ENCODE measurements at places on chromosomes 12 and 14.

DNA sequence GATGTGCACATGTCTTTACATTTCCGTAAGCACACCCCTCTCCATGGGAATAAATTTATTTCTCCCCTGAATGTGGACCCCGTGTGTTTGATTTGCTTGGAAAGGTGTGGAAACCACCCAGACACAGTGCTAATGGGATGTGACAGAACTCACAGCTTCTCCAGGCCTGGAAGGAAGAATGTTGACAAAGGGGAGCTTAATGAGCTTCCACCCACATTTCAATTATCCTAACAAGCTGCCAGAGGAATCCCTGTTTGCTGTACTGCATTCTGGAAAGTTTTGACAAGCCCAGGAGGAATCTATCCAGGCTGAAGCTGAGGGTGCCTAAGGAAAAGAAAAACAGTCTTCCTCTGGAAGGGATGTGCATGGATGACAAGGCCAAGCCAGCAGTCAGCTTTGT, 51.2 kb upstream of the CCDC60 start:
- DNase-seq = no peak

- no peak for DNase-seq
These were observed 96.2 kb downstream of the ITPR2 start for GRCh38 chr12:26736563-26737486.

DNA sequence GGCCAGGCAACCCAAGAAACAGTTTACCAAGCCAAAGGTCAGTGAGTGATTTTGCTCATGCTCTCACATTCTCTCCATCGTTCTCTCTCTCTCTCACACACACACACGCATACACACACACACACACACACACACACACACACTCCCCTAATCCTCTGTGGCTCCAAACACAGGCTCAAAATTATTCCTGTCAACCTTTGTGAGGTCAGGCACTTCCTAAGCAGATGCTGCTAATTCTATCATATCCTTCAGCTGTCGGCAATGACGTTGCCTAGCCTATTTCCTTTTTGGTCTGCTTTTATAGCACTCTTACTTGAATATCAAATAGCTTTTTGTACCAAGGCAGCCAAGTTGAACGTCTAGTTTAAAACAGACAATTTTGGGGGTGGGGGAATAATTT, 98.9 kb upstream of the EGLN3 start:
- DNase-seq = no peak

DNA sequence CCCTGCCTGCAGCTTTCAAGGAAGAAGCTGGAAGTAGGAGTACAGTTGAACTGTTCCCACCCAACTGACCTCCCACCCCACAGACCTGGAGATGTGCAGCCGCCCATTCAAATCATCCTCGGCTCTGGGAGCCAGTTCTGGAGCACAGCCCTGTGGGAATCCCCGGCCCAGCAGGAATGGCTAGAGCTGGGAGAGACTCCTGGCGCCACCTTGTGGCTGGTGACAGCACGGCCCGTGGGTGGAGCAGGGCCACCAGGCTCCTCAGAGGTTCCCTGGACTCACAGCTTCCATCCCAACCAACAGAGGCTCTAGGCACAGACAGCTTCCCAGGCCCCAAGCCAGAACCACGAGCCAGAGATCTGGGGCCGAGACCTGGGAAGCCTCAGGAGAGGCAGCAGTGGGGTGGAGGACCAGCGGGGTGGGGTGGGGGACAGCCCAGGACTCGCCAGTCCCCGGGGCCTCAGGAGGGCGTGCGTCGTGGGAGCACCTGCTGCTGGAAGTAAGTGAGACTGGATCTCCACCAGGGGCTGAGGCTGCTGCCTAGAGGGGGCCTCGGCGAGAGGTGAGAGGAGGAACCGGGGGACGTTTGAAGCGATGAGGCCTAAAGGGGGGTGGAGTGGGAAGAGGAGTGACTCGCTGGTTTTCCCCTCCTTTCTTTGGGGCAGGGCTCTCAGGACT, 43.4 kb downstream of the RNF34 start:
- peak; percentile 91 for DNase-seq

- no peak for DNase-seq
These were observed 327.9 kb downstream of the C12orf75 start for GRCh38 chr12:105658389-105658788.

DNA sequence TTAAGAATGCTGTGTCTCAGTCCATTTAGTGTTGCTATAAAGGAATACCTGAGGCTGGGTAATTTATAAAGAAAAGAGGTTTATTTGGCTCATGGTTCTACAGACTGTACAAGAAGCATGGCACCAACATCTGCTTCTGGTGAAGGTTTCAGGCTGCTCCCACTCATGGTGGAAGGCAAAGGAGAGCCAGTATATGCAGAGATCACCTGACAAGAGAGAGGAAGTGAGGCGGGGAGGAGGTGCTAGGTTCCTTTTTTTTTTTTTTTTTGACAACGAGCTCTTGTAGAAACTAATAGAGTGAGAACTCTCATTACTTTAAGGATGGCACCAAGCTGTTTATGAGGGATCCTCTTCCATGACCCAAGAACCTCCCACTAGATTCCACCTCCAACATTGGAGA, 121.6 kb downstream of the NUBPL start:
- no peak for DNase-seq

DNA sequence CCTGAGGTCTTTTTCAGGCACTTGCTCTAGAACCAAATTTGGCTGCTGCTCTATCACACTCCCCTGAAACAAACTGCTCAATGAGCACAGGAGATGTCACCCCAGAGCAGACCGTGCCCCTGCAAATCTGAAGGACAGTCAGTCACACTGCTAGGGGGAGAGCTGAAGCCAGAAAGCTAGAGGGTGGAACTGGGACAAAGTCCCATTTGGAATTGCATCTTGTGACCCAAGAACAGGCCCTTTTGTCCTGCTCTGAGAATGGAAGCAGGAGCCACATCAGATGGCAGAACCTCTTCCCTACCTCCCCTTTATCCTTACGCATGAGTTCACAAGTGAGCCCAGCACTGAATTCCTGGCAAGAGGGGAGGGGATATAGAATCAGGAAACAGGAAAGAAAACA, 64.7 kb downstream of the MAP3K9 start:
- no peak for DNase-seq

- no peak for DNase-seq
These were observed 254.4 kb upstream of the SFSWAP start for GRCh38 chr12:131456301-131457027.

GRCh38 chr14:33847066-33847465, 103.8 kb downstream of the EGLN3 start:
- DNase-seq = no peak

DNA sequence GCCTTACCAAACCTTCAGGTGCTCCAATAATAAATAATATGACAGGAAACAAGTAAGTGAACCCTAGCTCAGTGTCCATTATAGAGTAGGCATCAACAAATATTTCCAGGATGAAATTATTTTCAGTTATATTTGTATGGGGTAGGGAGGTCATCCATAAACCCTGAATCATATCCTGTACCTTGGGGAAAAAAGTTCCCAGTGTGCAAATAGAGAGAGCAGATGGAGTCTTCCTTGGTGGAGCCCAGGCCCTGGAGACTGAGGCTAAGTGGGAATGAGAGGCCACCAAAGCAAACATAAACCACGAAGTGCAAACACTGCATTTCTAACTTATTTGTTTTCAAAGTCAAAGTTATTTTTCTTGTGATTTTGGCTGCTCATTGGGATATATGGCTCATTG, 8.5 kb upstream of the ERP27 start:
- DNase-seq = no peak

DNA sequence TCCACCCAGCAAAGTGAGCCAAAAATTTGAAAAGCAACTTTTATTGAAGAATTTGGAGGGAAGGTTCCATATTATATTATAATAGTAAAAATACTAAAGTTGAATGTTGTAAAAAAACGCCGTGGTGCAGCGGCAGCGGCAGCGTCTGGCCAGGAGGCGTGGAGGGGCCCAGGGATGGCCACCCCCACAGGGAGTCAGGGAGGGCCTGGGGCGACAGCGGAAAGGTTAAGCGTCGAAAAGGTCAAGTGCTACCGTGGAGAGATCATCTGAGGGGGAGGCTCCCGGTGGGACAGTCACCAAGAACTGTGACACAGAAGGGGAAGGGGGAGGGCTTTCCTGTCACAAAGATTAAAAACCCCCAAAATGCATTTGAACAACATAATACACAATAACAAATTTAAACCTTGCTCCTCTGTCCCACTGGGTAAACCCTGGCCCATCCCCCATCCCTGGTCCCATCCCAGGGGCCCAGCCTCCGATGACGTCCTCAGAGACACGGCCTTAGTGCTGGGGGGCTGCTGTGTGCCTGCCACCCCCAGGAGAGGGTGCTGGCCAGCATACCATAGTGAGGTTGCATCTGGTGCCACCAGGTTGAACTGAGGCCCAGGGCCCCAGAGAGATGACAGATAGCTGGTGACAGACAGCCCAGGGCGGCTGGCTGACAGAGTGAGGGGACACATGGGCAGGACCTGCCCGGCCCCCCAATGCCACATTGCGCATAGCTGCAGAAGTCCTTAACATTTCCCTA, 16.6 kb downstream of the SIVA1 start:
- DNase-seq = no peak

GRCh38 chr12:124538194-124539082, 29.0 kb downstream of the NCOR2 start:
- no peak for DNase-seq

DNA sequence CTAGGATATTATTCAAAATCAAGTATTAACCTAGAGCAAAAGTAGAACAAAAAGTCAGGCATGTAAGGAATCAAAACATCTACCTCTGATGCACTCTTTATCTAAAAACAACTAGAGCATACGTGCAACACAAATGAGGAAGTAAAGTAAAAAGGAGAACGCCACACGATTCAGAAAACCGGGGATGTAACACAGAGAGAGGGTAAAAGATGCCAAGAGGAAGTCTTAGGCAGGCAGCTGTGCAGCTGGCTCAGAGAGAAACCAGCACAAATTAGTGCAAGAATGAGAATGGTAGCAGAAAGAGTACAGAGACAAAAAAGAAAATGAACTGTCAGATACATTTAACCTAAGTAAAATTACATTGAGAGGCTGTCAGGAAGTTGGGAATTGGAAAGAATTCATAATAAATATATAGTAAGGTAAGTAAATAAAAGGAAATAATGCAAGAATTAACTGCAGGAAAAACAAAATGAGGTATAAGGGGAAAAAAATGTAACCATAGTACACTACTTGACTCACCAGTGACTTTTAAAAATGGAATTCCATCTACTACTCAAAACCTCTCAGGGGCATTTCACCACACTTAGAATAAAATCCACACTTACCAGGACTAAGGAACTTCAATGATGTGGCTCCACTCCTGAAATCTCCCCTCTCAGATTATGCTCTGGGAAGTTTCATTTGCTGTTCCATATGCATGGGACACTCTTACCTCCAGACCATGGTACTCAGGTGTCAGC, 17.1 kb downstream of the BCAT1 start:
- peak; percentile 54 for DNase-seq

DNA sequence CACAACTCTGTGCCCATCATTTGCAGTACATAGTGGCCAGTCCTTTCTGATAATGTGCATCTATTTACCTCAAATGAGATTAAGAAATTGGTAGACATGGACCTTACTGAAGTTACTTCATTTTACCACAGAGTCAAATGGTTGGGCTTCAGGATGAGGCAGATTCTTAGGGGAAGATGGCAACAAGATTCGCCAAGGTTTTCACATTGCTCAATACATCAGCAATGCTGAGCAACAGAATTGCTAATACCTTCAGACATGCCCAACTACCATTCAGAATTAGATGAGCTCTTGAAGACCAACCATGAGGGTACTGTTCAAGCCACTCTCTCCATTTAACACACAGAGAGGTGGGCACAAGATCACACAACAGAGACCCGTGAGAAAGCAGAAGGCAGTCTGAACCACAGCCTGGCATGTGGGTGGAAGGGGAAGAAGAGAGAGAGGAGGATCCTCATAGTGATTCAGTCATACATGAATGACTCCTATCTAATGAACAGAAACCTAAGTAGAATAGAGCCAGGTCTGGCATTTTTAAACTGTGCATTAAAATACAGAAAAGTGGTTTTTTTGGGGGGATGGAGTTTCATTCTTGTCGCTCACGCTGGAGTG, 28.5 kb downstream of the CPM start:
- DNase-seq = no peak

DNA sequence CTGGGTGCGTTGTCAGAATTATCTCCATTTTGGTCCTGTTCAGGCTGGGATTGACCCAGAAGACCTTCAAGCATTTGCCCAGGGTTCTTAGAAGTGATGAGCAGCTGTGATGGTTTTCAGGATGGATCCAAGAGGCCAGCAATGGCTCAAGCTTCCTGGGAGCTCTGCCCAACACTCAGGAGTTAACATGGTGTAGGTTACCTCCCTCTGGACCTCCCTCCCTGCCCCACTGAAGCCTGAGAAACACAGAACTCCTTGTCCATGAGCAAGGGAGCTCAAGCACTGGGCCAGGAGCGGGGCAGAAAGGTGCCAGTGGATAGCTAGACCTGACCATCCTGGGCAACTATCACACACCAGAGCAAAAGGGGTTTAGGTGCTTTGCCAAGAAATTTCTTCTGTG, 148.4 kb upstream of the FKBP4 start:
- DNase-seq = no peak

- DNase-seq = no peak
These were observed 37.8 kb upstream of the PLBD1 start for GRCh38 chr12:14605401-14605989.

- DNase-seq = no peak
These were observed 21.4 kb upstream of the EID3 start for GRCh38 chr12:104282109-104282508.

GRCh38 chr14:35285168-35286002, 6.8 kb upstream of the PSMA6 start:
- DNase-seq = peak; percentile 68

DNA sequence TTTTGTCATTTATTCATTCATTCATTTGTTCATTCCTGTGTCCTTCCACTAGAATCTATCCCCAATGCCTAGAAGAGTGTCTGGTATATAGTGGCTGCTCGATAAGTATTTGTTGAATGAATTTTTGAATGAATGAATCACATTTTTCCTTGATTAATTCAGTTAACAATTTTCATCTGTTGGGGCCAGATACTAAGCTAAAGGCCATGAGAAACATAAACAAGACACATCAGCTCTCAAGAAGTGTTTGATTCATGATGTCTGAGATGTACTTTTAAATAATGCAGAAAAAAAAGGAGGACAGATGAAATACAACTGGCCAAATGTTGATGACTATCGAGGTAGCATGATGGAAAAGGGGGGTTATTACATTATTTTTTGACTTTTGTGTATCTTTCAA, 48.1 kb upstream of the TMED10 start:
- no peak for DNase-seq

GRCh38 chr12:110916295-110916875, 4.0 kb downstream of the MYL2 start:
- no peak for DNase-seq

- DNase-seq = no peak
These were observed 638.5 kb upstream of the MIS18BP1 start for GRCh38 chr14:45891417-45892080.

- DNase-seq = no peak
These were observed 3.6 kb downstream of the DDIT3 start for GRCh38 chr12:57516617-57517153.

GRCh38 chr14:22994762-22995275, 12.5 kb upstream of the AJUBA start:
- DNase-seq = peak; percentile 45

DNA sequence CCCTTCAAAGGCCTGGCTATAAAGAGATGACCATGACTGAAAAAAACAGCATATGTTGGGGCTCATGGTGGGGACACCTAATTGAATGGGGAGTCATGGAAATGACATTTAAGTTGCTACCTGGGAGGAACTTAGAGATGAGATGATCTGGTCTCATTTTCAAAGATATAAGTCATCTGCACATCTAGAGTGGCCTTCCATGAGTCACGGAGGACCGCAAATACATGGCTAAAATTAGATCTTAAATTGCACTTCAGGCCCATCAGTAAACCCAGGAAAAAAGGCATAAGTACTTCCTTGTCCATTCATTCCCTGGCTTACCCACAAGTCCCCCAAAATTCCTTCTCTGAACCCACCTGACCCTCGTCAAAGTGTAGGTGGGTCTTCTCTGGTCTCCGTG, 53.4 kb downstream of the SPTB start:
- no peak for DNase-seq
